Activated CD4-positive, alpha-beta T cell treated with anti-CD3 and anti-CD28 coated beads for 36 hours (primary cell): ENCODE measurements at places on chromosomes 7 and 10. TPM values are rescaled to one million over a fixed set of nuclear protein-coding genes. Genes with fewer than 3 reads are reported as not detected.

GRCh38 chr10:129728905-129729795 is 234.9 kb downstream of the EBF3 start:
- H3K36me3 ChIP-seq = peaks cover 28% of the 10 kb centered on the region
- no peak overlapping the region for H3K4me3 ChIP-seq
- no peaks in the 10 kb centered on the region for H3K4me1 ChIP-seq
- DNase-seq = no peak

- H3K4me3 ChIP-seq = no peak overlapping the region
- no peak for DNase-seq
- H3K27ac ChIP-seq = no peak overlapping the region
- H3K36me3 ChIP-seq = no peaks in the 10 kb centered on the region
- H3K4me1 ChIP-seq = no peaks in the 10 kb centered on the region
Observed at GRCh38 chr7:27263781-27264180, 21.2 kb downstream of the EVX1 start.

GRCh38 chr10:30188101-30188500 is 128.7 kb upstream of the JCAD start:
- H3K36me3 ChIP-seq = no peaks in the 10 kb centered on the region
- H3K27me3 ChIP-seq = no peaks in the 10 kb centered on the region
- no peak overlapping the region for H3K27ac ChIP-seq
- H3K4me3 ChIP-seq = no peak overlapping the region
- no peaks in the 10 kb centered on the region for H3K4me1 ChIP-seq
- no peak for DNase-seq

DNA sequence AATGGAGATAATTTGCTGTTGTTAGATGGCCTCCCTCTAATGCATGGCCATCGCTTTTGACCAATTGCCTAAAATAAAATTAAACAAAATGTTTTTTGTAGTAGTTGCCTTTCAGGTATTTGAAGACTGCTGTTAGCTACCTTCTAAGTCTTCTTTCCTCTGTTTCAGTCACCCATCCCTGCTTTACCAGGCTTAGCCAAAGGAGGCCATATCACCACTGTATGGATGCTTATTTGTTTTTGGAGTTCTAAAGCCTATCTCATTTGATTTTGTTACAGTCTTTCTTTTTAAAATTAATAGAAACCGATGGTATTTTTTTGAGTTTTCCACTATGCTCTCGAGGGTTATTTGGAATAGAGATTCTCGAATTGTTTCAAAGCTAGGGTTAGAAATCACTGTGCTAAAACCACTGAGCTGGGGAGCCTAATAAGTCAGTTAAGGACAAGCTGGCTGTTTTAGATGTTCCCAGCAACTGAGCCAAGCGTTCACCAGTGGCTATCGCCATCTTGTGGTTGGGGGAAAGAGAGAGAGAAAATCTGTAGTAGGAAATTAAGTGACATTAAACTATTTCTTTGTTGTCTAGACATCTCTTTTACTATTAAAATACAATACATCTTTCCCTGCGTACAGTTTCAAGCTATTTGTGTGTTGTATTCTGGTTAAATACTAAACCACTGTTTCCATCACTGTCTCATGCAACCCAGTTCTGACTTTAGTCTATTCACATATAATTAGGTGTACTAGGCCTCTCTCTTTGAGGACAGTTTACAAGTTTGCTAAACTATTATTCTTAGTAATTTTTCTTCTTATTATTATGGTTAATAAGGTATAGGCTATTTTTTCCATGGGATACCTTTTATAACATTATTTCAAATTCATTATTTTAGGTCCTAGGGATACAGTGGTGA is 52.2 kb downstream of the GPR158 start:
- peak; percentile 48 for DNase-seq
- no peak overlapping the region for H3K27ac ChIP-seq
- no peaks in the 10 kb centered on the region for H3K36me3 ChIP-seq
- no peaks in the 10 kb centered on the region for H3K27me3 ChIP-seq

DNA sequence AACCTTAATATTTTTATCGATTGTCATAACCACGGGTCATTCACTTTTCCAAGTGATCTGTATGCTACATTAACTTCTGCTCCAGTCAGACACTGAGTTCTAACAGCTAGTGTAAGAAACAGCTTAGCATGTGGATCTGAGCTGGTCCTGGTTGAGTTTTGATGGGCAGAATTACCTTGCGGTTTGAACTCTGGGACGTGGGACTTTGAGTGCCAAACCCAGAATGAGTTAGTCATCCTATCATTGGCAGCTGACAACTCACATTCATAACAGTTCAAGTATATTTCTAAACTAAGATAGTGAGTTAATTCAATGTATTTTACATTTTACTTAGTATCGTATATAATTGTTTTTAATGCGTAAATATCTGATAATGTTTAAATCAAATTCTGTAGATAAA is 43.2 kb downstream of the C7orf33 start:
- H3K36me3 ChIP-seq = no peaks in the 10 kb centered on the region
- H3K4me3 ChIP-seq = no peak overlapping the region
- DNase-seq = no peak
- H3K27me3 ChIP-seq = no peaks in the 10 kb centered on the region
- H3K4me1 ChIP-seq = peaks cover 18% of the 10 kb centered on the region
- no peak overlapping the region for H3K27ac ChIP-seq

Gene LRGUK
- 0.14 TPM for total RNA-seq

DNA sequence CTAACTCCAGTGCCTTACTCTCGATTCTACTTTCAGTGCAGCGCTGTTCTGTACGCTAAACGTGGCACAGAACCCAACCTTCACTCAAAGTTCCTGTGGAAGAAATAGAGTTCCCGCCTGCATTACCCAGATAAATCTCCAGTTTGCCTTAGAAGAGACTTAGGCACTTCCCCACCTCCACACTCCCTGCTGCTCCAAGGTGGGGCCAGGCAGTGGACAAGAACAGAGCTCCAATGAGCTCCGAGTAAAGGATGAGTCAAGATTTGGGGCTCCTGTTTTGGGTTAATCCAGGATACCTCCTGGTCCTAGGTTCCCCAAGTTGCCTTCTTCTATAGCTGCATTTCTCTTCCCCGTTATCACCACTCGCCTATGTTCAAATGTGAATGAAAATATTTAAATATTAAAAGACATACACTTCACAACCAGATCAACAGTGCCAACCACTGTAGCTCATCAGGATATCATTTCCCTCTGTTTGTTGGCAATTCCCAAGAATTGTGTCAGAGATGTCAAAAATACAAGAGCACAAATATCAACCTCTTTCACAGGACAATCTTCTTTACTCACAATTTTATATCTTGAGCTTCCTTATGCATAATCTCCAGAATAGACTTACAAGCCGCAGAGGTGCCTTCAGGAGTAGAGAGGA is 48.0 kb downstream of the MALSU1 start:
- H3K4me3 ChIP-seq = peak overlapping the region; percentile 62
- H3K27me3 ChIP-seq = peaks cover 4% of the 10 kb centered on the region
- no peaks in the 10 kb centered on the region for H3K36me3 ChIP-seq
